Fibroblast of mammary gland (primary cell): ENCODE measurements at places on chromosomes 4 and X.
A peak's percentile ranks its signal among the peaks of the same experiment; 100 is the strongest.

GRCh38 chrX:137401092-137401491, 164.8 kb upstream of the ZIC3 start:
- DNase-seq: no peak

GRCh38 chr4:159266981-159267868, 164.3 kb downstream of the RAPGEF2 start:
- no peak for DNase-seq

DNA sequence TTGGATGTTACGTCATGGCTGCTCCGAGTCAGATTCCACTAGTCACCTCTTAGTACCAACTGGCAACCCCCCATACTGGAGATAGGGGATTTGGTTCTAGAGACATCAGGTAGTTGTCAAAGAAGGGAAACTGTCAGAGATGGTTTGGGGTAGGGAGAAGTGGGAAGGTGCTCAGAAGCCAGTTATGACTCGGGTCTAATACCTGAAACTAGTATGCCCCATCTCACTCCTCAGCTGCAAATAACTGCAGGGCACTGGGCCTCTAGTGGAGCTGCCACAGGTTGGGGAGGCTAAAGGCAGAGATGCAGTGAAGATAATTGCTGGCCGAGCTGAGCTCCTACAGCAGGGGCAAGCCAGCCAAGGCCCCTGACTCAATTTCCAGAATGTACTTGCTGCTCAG, 30.0 kb downstream of the OTUD6A start:
- DNase-seq: no peak

DNA sequence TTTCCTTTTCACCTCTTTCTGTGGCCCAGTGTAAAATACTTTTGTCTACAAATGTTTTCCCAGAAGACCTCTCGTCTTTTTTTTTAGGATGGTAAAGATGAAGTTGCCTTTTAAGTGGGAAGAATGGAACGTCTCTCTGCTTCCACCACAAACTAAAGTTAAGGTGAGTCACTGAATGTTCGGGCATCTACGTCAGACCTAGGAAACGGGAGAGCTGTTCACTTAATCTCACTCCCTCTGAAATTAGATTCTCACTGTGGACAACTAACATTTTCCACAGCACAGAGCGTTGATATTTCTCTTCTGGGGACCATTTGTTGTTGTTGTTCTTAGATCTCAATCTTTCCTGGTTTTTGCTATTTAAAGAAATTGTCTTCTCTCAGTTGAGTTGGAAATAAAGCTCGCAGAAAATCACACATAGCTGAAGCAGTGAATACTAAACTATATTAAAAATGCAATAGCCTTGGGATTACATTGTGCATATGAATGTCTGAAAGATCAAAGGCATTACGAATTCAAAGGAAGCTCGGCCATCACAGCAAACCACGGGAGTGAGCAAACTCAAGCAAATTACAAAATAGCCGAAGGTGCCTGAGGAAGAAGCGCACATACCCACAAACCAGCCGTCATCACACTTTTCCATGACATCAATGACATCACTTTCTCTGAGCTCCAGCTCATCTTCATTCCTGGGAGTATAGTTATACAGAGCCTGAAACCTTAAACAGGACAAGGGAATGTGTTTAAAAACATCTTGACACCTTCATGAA, 53.9 kb upstream of the PDLIM3 start:
- peak; percentile 7 for DNase-seq

GRCh38 chr4:163269869-163270268, 62.5 kb downstream of the NPY1R start:
- no peak for DNase-seq

DNA sequence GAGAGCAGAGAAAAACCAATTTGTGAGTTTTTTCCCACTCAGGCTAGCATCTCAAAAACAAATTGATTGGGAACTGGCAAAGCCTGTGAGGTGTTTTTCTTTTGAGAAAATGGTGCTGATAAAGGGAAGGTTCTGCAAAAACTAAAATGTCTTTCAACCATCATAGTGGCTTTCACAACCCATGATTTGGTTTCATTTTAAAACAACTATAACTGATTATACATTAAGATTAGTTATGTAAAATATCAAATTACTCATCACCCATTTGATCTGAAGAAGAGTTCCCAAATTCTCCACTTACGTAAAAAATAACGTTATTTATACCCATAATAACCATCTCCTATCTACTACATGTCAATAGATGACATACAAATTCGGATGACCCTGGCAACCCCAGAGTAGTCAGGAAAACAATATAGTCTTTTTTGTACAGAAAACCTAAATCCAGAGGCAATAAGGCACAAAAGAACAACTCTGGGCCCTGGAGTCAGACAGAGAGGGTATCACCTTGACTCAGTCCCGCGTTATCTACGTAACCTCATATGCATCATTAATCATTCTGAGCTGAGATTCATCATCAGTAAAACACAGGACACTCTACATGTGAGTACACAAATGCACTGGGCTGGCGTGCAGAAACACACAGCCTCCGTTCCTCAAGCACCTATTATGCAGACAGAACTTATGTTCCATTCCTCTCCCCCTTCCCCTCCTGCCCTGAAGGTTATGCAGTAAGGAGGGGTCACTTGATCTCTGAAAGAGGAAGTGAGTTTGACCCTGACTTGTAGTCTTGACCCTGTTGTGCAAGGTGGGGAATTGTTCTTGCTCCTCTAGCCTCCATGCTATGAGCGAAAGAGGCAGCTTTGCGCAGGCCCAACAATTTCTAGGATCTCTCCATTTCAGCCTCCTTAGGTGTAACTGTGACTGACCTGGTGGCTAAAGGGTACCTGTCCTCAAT, 82.2 kb downstream of the SLC9A7 start:
- no peak for DNase-seq

DNA sequence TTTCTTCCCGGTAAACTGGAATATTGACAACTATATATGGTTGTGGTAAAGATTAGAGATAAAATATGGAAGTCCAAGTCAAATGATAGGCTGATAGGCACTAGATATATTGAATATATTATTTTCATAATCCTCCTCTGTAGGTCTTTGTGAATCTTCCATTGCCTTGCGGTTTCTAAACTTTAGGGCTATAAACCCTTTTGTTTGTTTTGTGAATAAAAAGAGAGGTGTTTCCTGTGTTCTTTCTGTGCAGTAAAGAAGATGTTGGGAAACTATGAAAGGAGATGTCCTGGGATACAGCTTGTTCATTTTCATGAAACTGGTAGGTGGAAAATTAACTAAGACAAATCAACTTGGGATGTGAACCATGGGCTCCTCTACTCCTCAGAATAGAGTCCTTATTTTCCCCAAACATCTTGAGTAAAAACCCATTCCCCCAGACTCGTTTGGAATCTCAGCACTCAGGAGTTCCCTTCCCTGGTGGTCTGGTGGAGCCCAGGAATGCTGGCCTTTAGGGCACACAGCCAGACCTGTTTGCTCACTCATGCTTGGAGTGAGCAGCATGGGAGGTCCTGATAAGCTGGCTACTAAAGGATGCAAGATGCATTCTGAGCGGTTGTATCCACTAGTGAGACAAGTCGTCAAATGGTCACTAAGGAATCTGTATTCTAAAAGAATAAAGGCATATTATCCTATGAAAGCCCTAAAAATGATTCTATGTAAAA, 22.2 kb downstream of the PRDM8 start:
- peak; percentile 26 for DNase-seq

- no peak for DNase-seq
These were observed 103.0 kb upstream of the MBNL3 start for GRCh38 chrX:132591719-132592275.

- DNase-seq: no peak
These were observed 28.5 kb downstream of the SLC25A4 start for GRCh38 chr4:185171373-185172071.

DNA sequence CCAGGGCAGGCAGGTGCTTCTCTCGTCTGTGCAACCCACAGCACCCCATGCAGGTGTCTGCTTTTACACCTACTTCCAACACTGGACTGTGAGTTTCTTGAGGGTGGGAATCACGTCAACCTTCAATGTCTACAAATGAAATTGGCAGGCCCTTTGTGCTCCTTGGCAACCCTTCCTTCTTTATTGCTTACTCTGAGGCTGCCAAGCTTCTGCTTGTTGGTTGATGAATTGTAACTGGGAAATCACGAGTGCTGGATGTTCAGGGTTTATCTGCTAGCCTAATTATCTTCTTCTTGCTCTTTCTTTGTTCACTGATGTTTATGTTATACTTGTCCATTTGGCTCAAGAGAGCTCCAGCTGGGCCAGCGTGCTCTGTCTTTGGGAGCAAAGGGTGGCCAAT, 2.5 kb upstream of the DGAT2L6 start:
- peak; percentile 78 for DNase-seq

DNA sequence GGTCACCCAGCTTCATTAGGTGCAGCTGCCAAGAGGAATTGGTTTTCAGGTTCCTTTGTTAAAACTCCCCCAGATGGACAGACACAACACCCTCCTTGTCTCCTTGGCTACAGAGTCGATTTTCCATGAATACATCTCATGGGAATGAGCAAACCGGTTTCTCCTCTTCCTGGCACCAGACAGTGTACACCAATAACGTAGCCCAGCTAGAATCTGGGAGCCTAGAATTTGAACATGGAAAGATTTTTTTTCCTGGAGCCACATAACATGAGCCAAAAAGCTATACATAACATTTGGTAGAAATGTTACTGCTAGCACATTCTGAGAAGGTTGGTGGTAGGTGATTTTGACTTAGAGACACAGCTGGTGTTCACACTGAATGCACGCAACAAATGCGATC, 62.9 kb upstream of the SLC34A2 start:
- no peak for DNase-seq
